Right renal pelvis (tissue), 4 donors: ENCODE measurements at places on chromosomes 16 and 17. TPM values are rescaled to one million over a fixed set of nuclear protein-coding genes. Genes with fewer than 3 reads are reported as not detected.

DNA sequence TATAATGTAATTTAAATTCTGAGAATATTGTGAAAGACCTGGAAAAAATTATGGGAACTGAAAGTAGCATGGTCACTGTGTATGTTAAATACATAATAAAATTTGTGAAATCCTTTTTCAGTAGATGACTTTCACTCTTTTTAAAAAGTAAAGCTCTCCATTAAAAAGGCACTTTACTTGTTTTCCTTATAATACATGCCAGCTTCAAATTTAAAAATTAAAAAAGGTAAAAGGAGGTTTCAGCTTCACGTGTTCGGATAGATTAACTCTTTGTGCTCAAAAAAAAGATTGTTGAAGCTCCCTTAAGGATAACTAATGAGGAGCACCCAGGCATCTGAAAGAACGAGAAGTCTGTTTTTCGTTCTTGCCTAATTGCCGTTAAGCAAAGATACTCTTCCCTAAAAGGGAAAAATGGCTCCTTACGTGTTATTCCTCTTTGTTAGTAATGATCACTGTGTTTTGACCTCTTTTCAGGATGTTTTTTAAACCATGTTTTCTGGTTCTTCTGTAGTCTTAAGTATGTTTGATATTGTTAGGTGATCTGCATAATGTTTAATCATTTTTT is 87.8 kb downstream of the TUBD1 start:
- no peak for DNase-seq

The CD79B gene
- 2.1 TPM for polyA plus RNA-seq

The TEKT1 gene
- polyA plus RNA-seq: 0.97 TPM

GRCh38 chr17:44069974-44070454 is 521 bp upstream of the G6PC3 start:
- DNase-seq: no peak

- DNase-seq: no peak
These were observed 15.3 kb downstream of the TBCD start for GRCh38 chr17:82767041-82767754.

DNA sequence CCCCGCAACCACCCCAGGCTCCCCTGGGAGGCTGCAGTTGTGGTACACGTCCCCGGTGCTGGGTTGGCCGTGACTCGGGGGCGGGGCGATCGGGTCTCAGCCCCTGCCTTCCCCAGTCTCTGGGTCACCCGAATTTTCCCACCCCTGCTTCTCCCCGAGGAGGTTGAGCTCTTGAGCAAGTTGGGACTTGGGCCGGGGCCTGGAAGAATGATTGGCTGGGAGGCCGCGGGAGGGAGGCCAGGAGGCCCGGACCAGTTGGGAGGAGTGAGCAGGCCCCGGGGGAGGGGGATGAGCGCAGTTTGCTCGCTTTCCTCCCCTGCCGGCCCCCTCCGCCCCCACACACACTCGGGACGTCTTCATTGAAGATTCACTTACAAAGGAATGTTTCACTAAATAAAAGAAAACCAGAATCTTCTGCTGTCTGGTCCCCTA is 4.5 kb upstream of the HEXIM1 start:
- DNase-seq: no peak

- no peak for DNase-seq
These were observed 40.4 kb upstream of the ABCA5 start for GRCh38 chr17:69367298-69367697.

The FOXJ1 gene
- polyA plus RNA-seq: 18.7 TPM

DNA sequence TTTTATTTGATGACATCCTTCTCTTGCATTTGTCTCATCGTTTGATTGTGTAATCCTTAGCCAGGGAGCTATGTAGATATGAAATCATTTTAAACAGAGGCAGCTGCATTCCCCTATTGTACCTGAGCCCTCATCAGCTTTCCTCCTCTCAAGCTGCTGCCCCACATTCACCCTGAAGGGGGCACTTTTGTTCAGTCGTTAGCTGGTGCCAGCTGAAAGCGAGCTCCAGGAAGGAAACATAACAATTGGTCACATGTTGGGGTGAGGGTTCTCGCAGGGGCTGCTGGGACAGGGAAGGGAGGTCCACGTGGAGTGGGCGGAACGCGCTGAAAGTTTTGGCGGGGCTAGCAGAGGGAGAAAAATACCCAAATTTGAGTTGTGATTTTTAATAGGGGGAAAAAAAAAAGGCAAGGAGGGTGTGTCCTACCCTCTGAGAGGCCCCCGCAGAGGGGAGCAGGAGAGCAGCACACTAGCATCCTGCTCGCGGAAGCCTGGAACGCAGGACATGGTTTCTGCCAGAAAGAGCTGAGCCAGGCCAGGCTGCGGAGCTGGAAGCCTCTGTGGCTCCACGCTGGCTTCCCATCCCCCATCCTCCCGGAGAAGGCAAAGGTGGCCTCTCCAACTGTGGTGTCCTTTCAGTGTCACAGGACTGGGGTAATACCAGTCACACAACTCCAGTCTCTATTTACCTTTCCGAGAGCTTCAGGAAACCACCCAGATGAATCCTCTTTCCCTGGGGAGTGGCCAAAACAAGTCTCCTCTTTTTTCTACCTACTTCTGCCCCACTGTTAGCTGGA is 8.5 kb upstream of the MSL1 start:
- peak; percentile 92 for DNase-seq

- no peak for DNase-seq
These were observed 526 bp downstream of the MOSMO start for GRCh38 chr16:22008215-22009059.

- no peak for DNase-seq
These were observed 1.2 kb downstream of the AP2B1 start for GRCh38 chr17:35588196-35588920.

DNA sequence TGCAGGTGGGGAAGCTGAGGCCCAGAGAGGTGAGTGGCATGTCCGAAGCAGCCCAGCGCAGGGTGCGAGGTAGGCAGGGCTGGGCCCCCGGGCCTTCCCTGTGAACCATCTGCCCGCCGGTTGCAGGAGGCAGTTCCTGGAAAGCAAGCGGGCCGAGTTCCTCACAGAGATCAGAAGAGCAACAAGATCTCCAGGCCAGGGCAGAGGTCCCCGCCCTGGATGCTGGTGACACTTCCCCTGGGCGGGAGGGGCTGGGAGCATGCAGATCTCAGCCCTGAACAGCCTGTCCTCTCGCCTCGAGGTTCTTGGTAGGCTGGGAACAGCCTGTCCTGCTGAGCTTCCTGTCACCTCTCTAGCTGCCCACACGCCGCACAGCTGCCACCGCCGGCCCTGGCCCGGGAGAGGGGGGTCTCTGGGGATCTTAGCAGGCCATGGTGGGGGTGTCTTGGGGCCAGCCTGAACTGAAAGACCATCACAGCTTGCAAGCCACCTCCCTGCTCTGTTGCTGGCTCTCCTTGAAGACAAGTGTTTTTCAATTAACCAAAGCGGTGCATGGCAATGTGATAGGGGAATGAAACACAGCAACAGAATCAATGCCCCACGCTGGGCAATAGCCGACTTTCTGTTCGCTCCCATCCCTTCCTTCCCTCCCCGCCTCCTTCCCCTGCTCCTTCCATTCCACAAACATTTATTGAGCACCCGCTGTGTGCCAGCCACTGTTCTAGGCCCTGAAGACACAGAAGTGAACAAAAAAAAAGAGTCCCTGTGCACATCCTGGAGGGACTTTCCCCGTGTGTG is 31.7 kb downstream of the SOCS1 start:
- DNase-seq: no peak

The KRTAP2-1 gene
- polyA plus RNA-seq: not detected

GRCh38 chr17:38559880-38560230 is 45.9 kb downstream of the SRCIN1 start:
- no peak for DNase-seq

GRCh38 chr17:58632324-58633314 is 59.2 kb downstream of the TEX14 start:
- DNase-seq: peak; percentile 31

- peak; percentile 75 for DNase-seq
These were observed 77.1 kb downstream of the MRM3 start for GRCh38 chr17:859061-859823.

DNA sequence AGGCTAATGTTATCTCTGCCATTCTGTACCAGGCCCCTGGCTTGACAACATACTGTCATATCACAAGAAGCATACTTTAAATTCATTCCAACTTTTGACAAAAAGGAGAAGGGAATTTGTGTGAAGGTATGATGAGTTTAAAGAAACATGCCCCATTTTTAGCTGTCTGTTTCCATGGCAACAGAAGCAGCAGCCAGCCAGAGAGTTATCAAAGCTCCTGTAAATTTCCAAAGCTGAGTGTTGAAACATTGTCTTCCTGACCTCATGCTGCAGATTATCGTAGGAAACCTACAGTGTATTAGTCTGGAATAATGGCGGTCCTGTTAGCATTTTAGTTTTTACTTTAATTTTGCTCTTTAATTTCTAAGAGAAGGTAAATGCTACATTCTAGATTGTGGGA is 124.9 kb downstream of the MRTFB start:
- no peak for DNase-seq

The FA2H gene
- polyA plus RNA-seq: 3.2 TPM

DNA sequence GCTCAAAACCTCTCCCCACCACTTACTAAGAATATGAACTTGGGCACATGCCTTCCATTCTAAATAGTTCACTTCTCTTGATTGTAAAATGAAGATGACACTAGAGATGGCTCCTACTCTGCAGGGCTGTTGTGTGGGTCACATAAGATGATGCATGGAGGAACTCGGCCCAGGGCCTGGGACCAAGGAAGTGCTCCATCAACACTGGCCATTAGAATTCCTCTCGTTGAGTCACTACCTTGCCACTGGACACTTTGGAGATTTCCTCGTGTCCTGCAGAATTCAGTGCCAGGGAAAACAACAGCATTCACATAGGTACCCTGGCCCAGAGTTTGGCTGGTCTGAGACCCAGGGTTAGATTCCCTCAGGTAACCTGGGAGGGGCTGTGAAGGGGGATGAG is 18.6 kb downstream of the HNF1B start:
- DNase-seq: no peak

DNA sequence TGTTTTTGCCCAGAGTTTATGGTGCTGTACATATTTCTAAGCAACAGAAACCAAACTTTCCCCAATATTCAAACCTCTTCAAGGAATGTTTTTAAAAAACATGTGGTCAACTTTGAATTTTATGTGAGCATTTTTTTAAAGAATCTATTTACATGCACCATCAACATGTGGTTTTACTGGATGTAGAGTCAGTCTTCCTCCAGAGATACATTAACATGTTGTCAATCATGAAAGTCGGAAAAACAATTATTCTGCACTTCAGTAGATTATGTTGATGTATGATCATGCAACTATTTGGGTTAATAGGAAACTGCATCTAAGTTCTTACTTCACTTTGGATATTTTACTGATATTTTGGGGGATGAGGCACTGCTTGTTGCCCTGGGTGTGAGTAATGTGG is 208.6 kb downstream of the FOXL1 start:
- DNase-seq: no peak

DNA sequence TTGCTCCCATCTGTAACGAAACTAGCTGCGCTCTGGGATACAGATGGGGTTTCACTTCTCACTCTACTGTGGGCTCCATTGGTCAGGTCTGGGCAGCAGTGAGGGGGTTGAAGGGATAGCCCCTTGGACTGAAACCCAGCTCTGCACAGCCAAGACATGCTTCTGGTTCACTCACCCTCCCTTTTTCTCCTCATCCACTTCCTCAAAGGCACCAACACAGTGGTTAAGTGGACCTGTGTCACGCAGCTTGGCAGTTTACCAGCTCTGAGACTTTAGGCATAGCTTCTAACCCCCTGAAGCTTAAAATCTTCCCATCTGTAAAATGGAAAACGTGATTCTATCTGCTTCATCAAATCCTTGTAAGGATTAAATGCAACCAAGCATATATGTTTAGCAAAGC is 11.5 kb upstream of the KRT38 start:
- no peak for DNase-seq

DNA sequence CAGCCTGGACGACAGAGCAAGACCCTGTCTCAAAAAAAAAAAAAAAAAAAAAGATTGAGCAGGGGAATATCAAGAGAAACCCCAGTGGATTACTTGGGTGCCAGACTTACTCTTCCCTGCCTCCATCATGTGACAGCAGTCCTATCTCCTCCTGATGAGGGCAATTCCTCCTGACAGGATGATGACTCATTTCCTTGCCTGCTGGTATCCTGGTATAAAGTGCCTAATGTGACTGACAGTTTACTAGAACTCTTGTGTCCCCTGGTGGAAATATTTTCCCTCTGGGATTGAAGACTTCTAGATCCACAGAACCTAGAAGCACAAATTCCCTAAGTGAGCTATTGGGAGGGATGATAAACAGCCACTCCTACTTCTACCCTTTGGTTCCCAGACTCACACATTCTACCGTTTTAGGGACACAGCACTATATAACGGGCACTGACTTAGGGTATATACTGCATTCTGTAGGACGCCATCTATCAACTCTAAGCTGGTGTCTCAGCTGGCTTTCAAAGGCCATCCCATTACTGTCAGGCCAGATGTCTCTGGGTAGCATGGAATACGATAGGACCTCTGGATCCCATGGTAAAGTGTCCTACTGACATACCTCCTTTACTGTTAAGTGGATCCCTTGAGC is 114.6 kb upstream of the MED13 start:
- DNase-seq: no peak

The PPP4C gene
- 82.0 TPM for polyA plus RNA-seq

- DNase-seq: no peak
These were observed 15.1 kb downstream of the PRKAR1A start for GRCh38 chr17:68527314-68527713.

- DNase-seq: no peak
These were observed 2.3 kb upstream of the PGS1 start for GRCh38 chr17:78376161-78376560.

- DNase-seq: no peak
These were observed 106.6 kb downstream of the AMFR start for GRCh38 chr16:56318827-56319140.

DNA sequence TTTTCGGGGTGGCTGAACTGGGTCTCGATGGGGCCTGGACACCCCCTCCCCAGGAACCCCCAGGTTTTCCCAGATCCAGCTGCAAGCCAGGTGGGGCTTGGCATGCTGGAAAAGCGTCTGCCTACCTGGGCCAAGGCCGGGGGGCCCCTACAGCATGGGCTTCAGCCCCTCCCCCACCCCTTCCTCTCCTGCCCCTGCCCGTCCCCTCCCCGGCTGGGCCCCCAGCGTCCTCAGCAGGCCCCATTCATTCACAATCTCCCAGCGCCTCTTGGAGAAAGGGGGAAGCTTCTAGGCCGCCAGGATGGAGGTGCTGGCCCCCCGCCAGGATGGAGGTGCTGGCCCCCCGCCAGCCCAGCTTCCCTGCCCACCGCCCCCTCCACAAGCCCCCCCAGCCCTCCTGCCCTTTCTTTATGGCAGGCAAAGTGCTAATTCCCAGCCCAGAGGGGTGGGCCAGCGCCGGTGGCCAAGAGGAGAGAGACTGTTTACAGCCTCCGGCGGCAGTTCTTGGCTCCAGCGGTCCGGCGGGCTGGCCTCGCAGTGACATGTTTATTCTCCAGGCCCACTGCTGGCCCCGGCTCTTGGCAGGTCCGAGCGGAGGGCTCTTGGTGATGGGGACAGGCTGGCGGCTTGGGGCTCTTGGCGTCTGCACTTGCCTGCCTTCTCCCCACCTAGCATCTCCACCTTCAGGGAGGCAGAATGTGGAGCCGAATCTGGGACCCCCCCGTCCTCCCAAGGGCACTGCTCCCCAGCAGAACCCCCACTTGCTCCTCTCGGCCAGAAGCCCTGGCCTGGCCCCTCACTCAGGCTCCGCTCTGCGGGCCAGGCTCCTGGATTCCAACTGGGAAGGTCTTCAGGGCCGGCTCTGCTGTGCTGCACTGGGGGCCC is 94.4 kb upstream of the CIBAR2 start:
- DNase-seq: no peak

GRCh38 chr16:13958474-13958873 is 38.5 kb downstream of the ERCC4 start:
- no peak for DNase-seq
